ENCODE measurements at places on chromosomes 7 and 10.

DNA sequence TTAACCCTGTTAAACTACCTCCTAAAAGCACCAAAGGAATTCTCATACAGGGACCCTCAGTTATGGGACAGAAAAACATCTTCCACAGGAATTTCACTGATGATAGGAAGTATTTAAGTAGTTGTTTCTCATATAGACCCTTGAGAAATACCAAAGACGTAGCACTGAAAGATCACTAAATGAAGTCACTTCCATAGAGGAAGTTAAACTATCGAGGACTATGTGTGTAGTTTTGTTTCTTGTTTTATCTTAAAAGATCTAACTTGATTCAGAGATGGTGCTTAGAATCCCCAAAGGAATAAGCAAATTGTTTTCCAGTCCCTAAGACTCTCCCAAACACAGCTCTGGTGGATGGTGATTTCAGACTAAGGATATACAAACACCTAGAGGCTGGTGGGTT is 94.8 kb upstream of the AFAP1L2 start:
- DNase-seq, result no peak

- DNase-seq, result no peak
Measured at GRCh38 chr10:29135337-29135736, 153.5 kb upstream of the LYZL1 start.

GRCh38 chr10:7435674-7436073 is 24.8 kb upstream of the SFMBT2 start:
- no peak for DNase-seq

DNA sequence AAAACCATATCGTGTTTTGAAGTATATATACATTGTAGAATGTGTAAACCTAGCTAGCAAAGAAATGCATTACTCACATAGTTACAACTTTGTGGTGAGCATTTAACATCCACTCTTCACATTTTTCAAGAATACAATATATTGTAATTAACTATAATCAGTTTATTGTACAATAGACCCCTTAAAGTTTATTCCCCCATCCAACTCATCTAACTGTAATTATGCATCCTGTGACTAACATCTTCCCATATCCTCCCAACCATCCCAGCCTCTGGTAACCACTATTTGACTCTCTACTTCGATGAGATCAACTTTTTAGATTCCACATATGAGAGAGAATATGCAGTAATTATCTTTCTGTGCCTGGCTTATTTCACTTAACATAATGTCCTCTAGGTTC is 526.4 kb downstream of the KIF20B start:
- DNase-seq, result no peak

DNA sequence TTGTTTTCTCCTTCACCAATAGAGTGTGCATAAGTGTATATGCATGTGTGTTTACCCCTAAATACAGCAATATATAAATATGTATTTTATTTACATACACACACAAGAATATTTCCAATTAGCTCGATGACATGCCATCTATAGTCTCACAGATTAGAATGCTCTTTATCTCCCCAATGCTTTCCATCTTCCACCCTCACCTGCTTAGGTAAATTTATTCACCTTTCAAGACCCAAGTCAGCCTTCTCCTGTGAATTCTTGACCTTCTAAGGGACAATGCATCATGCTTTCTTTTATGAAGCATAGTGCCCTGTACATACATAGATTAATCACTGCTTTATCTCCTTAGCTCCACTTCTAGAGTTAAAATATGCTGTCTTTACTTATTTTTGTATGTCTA is 49.7 kb downstream of the SEMA3A start:
- DNase-seq, result no peak

- no peak for DNase-seq
Measured at GRCh38 chr7:22793593-22794462, 28.8 kb downstream of the TOMM7 start.

DNA sequence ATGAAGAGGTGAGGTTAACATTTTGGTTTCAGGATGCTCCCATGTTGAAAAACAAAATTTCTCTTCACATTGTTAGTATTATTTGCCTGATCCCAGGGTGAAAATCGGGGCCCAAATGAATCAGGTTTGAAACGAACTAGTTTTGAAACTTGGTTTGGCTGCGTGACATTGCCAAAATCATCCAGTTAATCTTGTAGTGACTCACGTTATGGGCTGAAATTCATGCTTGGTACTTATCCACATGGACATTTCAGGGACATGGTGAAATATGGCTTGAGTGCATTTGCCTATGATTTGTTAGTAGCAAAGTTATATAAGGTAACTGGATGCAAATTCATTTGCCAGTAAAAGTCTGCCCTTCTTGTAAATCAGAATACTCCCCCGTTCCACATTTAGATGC is 97.3 kb downstream of the CFAP58 start:
- DNase-seq, result no peak

GRCh38 chr7:7687800-7688199 is 30.6 kb downstream of the RPA3 start:
- DNase-seq, result no peak

- DNase-seq, result no peak
Measured at GRCh38 chr7:46230990-46231305, 309.9 kb upstream of the IGFBP3 start.

- no peak for DNase-seq
Measured at GRCh38 chr7:98232799-98233198, 19.2 kb downstream of the TECPR1 start.

- no peak for DNase-seq
Measured at GRCh38 chr7:116633131-116633988, 38.6 kb upstream of the MET start.

DNA sequence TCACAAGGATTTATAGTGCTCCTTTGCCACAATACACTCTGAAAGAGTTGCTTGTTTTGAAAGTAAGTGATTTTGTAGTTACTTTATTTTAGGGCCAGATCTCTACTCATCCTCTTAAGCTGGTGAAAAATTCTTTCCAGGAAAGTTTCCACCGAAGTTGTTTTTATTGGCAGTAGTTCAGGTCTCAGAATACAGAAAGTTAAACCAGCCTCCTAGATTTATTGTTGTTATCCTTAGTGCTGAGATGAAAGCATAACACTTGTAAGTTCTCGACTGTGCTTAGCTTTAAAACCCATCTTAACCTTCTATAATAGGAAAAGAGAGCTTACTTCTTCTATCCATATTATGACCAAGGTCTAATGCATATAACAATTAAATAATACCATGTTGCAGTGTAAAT is 5.5 kb downstream of the AP3M1 start:
- DNase-seq, result no peak

DNA sequence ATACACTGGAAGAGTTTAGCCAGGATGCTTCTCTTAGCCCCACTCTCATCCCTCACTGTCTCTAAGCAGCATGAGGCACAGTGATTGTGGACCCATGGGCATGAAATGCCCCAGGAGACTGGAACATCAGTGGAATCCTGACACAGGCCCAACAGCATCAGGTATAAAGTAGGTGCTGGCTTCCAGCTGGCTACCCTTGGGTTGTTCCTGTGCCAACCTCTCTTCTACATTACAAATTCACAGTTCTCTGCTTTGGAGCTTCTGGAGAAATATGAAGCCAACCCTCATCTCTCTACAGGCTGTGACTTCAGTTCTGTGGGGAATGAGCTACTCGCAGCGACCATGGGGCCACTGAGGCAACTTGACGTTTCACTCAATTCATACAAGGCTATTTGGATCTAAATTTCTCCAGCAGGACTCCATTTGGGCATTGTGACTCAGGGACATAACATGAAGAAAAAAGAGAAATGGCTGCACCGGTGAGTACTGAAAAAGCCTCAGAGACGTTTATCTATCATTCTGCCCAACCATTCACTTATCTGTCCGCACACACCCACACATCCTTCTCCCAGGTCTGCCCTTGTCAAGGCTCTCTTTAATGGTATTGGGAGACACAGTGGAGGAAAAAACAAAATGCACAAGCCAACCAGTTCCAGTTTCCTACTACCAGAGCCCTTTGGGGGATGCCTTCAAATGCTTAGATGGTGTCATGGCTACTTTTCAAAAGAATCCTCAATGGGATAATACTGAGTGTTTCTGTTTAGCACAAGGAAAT is 35.4 kb upstream of the TM9SF3 start:
- DNase-seq, result no peak

GRCh38 chr7:95919556-95919955 is 147.2 kb downstream of the DYNC1I1 start:
- DNase-seq, result no peak

GRCh38 chr10:29554660-29555059 is 80.1 kb downstream of the SVIL start:
- no peak for DNase-seq

DNA sequence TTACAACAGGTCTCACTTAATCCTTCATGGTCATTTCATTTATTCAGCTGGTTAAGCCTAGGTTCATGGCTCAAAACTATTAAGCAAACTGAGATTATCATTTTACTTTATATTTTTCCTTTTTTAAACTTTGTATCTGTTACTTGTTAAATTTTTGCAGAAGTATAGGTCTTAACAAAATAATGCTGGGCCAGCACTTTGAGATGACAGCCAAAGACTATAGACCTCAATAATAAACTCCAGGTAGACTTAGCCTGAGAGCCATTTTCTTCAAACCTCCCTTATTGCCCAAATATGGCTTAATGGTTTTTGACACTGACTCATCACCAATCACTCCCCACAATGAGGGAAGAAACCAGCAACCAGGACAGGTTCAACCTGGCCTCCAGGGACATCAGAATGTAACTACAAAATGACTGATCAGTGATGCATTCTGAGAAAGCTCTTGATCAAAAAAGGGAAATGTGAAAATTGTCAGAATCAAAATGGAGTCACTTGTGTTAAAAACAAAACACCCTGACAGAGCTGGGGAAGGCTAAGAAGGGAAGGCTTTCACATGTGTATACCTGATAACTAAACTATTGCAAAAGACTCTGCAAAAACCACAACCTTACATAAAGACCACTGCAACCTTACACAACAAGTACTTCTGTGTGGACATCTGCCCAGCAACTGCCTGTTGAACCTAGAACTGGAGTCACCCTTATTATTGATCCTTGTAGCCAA is 2.1 kb upstream of the CCDC126 start:
- DNase-seq, result no peak

DNA sequence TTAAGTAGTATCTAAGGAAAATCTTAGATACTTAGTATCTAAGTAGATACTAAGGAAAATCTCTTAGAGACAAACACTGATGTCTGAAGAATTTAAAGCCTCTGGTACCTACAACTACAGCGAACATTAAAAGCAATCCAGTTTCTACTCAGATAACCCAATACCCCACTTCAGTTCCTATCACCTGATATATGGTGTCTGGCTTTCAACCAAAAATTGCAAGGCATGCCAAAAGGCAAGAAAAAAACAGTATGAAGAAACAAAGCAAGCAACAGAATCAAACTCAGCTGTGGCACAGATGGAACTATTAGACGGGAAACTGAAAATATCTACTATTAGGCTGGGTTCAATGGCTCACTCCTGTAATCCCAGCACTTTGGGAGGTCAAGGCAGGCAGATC is 31.1 kb downstream of the ARHGAP12 start:
- DNase-seq, result no peak

GRCh38 chr7:125654076-125654475 is 724.5 kb upstream of the POT1 start:
- DNase-seq, result no peak

DNA sequence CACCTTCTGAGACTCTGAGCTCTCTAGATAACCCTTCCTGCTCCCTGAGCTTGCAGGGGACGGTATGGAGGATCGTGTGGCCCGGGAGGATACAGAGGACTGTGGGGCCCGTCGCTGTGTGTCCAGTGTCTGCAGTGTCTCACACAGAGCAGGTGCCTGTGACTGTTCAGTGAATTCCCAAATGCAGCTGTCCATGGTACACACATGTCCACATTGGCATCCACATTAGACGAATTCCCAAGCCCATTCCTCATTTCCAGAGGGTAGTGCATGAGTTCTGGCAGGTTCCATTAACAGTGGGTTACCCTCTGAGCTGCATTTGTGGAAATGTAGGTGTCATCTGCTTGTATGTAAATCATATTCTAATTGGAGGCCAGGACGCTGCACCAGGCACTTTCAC is 39.5 kb downstream of the WDFY4 start:
- no peak for DNase-seq

DNA sequence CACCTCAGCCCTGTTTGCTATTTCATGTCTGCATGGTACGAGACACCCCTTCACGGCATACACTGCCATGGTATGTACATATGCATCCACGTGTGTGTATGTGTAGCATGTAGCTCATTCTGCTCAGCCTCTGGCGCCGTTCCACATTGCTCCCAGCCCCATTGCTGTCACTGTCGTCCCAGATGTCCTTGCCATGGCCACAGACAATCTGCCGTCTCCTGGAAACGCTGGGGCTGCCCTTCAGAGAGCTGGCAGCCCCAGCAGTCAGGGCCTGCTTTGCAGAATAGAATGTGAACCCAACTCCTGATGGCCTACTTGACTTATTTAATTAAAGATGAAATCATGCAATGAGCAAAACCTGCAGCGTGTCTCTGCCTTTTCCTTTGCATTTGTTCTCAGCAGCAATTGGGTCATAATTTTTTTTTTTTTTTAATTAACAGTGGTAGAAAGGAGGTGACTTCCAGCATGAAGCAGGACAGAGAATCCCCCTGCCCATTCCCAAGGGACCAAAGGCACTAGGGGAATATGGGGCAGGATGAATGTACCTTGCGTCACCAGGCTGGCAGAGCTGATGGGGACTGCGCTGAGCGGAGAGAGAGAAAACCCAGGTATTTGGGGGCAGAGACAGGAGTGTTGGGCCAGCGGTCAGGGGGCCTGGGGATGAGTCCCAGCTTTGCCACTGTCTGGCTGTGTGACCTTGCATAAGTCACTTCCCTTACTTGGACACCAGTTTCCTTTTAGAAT is 49.2 kb downstream of the CHST3 start:
- DNase-seq, result no peak

GRCh38 chr7:21099432-21099831 is 312.7 kb upstream of the SP8 start:
- DNase-seq, result no peak

GRCh38 chr7:129784783-129785684 is 167.7 kb downstream of the UBE2H start:
- DNase-seq, result no peak

- DNase-seq, result no peak
Measured at GRCh38 chr10:118799777-118800176, 45.0 kb upstream of the CACUL1 start.

DNA sequence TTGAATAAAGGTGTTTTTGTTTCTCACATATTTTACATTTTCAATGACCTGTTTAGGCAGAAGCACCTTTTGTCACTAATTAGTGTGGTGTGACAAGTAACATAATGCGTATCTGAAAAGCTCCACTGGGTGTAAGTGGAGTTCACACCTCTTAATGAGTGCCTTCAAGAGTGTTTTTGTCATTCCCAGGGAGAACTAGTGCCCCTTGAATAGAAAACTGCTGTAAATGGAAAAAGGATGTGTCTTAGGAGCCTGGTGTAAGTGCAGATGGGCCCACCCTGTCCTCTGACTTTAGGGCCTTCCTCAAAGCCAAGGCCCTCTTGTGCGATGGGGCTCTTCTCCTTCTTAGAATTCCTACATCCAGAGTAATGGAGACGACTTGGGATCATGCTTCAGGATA is 170.0 kb downstream of the MGMT start:
- no peak for DNase-seq

- no peak for DNase-seq
Measured at GRCh38 chr7:121211253-121211652, 117.5 kb upstream of the WNT16 start.

GRCh38 chr7:46534664-46535588 is 613.9 kb upstream of the IGFBP3 start:
- no peak for DNase-seq

GRCh38 chr7:43583424-43584194 is 701 bp downstream of the STK17A start:
- peak; percentile 58 for DNase-seq

GRCh38 chr10:124999433-125000365 is 57.8 kb downstream of the ZRANB1 start:
- no peak for DNase-seq

Data from T-helper 17 cell (primary cell).